Adrenal gland (tissue), 19 donors: ENCODE measurements at places on chromosomes 11 and 22. TPM values are rescaled to one million over a fixed set of nuclear protein-coding genes. Genes with fewer than 3 reads are reported as not detected.

GRCh38 chr11:4865855-4866254 is 15.8 kb upstream of the OR51T1 start:
- no peak for DNase-seq

Gene RPUSD4
- total RNA-seq: 22.0 TPM

- no peak for DNase-seq
Observed at GRCh38 chr11:64762277-64762673, 2.5 kb upstream of the PYGM start.

Gene PGA5
- not detected for total RNA-seq

Gene DEUP1
- 0.41 TPM for total RNA-seq

DNA sequence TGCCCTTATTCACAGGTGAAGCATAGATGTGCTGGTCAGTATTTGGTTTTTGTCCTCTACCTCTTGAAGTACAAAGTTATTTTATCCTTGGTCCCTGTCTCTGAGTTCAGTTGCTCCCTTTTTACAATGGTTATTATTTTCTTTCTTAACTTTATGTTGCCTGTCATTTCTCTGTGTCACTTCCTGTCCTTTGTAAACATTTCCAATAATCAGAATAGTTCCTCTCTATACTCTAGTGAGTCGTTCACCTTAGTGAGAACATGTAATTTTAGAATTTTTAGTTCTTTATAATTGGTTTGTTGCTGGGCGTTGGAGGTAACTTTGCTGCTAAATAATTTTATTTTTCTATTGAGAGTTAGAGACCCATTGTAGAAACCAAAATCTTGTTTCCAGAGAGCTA is 16.0 kb downstream of the CSTPP1 start:
- no peak for DNase-seq

Gene RASL10A
- 0.33 TPM for total RNA-seq

DNA sequence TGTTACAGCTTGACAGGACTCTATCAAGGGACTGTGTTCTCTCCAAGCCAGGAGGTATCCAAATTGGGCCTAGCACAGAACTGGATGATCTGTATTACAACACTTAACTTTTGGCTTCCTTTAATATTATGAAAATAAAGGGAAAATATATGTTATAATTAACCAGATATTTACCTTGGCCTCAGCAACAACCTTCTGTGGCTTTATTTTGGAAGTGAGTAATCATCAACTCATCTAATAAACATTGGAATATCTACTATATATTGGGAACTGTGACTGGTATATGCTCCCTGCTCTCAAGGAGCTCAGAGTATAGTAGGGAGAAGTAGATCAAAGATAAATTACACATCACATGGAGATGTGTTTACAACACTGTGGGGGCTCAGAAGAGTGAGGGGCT is 352.2 kb downstream of the METTL15 start:
- no peak for DNase-seq

Gene VPREB1
- total RNA-seq: not detected

Gene MPZL2
- total RNA-seq: 9.3 TPM

DNA sequence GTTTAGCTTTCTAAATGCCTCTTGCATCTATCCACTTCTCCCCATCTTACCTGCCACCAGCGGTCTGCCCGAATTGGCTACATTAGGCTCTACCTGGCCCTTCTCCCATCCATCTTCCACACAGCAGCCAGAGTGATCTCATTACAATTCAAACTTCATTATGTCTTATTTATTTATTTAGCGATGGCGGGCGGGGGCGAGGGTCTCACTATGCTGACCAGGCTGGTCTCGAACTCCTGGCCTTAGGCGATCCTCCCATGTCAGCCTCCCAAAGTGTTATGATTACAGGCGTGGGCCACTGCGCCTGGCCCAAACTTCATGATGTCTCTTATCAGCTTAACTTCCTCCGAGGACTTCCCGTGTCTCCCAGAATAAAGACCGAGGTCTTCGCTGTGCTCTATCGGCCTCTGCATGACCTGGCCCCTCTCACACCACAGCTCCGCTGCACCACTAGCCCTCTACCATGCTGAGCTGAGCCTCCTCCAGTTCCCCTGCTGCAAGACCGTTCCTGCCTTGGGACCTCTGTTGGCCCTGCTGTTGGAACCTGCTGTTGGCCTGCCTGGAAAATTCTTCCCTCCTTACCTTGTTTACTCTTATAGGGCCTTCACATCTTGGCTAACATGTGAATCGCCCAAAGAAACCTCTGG is 870 bp upstream of the CTTN start:
- DNase-seq: no peak

DNA sequence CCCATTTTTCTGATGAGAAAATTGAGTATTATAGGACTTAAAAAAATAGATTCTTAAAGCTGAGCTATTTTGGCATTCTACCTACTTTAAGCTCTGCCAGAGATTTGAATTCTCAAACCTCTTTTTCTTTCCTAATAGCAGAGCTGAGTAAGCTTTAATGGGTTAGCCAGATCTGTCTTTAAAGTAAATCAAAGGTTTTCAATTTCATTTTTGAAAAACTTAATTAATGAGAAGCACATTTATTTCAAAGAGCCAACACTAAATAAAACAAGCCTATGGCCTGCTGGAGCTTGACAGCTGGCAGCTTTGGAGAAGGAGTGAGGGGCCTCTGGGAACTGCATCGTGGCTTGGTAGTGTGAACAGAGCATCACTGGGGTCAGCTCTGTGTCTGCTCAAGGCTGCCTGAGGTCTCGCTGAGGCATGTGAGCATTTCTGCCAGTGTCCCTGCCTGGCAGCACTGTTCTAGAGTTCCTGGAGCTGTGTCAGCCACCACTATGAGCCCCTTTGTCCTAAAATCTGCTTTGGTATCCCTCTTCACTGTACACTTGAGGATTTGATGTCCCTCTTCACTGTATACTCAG is 50.4 kb upstream of the PRSS23 start:
- DNase-seq: no peak

Gene CAPN5
- total RNA-seq: 14.5 TPM

Gene YPEL1
- total RNA-seq: 4.3 TPM
